ENCODE measurements at places on chromosomes 7 and 10.
A peak's percentile ranks its signal among the peaks of the same experiment; 100 is the strongest.

GRCh38 chr7:135242096-135242684, 8.6 kb downstream of the STRA8 start:
- no peak for DNase-seq
- H3K4me1 ChIP-seq: peaks cover 17% of the 10 kb centered on the region

DNA sequence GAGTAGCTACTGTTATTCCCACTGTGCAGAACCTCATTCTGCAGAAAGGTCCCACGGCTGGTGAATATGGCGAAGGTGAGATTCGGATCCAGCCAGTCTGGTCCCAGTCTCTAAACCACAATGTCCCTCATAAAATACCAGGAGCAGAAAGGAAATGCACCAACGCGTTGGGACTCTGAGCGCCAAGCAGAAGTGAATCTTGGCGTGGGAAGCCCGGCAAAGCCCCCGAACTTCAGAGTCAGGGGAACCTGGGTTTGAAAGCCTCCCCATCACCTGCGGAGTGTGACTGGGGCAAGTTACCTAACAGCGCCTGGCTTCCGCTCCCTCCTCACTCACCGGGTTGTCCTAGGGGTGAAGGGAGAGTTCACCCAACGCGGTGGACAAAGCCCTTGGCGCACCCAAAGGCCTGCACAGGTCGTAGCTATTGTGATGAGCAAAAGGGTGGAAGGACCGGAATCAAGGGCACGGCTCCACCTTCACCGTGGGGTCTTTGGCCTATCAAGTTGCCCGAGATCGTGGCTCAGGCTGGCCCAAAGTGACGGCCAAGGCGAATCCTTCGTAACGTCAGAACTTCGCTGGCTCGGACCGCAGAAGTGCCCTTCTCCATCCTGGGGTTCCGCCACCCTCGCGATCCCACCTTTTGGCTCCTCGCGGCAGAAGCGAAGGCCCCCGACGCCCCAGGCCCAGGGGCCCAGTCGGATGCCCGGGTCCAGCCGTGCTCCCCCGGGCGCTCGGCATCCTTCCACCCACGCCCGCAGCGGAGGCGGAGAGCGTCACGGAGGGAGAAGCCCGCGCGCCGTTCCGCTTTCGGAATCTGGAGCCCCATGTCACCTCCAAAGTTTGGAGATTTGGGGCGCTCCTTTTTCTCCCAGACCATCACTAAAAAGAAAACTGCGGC, 811 bp downstream of the RGS10 start:
- peak overlapping the region; percentile 86 for H3K4me3 ChIP-seq
- peak; percentile 29 for DNase-seq
- no peaks in the 10 kb centered on the region for H3K36me3 ChIP-seq
- no peak overlapping the region for H3K27ac ChIP-seq

DNA sequence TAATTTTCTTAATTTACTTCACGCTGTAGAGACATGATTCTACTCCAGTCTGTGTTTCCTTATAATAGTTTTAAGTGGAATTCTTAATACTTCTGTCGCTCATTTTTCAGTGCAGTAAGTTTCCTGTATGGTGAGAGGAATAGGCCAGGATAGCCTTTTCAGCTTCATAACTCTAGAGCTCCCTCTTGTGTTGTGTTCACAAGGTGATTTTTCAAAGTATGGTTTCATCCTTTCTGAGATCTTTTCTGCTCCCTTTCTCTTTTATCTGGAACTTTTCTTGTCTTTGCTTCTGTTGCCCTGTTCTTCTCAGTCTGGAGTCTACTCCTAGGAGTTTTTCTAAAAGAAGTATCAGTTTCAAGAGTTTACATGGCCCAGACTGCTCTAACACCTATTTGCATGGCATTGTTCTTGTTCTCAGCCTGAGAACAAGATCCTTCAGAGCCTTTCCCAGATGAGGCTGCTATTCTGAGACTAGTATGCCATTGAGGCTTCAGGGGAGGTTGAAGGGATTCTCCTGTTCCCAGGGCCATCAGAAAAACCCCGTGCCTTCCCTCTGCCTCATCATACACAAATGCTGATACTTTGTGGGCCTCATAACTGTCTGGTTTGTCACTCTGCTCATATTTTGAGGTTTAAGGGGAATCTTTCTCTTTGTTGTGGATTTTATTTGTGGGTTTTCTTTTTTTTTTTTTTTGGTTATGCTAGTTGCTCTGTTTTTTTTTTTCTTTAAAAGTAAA, 21.8 kb downstream of the NET1 start:
- peaks cover 8% of the 10 kb centered on the region for H3K4me1 ChIP-seq
- no peaks in the 10 kb centered on the region for H3K36me3 ChIP-seq
- H3K27ac ChIP-seq: no peak overlapping the region
- H3K27me3 ChIP-seq: no peaks in the 10 kb centered on the region
- peak; percentile 29 for DNase-seq

DNA sequence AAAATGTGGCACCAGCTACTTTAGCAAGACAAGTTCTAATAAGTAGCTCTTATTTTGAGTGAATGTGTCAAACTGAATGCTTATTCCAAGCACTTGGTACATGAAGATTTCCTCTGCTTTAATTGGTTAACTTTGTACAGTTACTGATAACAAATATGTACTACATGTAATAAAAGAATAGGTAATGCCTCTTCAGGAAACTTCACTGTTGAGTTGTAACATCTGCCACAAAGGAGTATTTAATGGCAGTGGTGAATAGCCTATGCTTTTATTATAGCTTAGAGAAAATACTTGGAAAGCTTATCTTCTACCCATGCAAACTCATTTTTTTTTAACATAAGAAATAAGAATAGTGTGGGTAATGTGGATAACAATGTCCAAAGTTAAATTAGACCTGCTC, 82.6 kb downstream of the CYP51A1 start:
- no peak overlapping the region for H3K27ac ChIP-seq
- H3K4me3 ChIP-seq: no peak overlapping the region
- no peaks in the 10 kb centered on the region for H3K27me3 ChIP-seq

DNA sequence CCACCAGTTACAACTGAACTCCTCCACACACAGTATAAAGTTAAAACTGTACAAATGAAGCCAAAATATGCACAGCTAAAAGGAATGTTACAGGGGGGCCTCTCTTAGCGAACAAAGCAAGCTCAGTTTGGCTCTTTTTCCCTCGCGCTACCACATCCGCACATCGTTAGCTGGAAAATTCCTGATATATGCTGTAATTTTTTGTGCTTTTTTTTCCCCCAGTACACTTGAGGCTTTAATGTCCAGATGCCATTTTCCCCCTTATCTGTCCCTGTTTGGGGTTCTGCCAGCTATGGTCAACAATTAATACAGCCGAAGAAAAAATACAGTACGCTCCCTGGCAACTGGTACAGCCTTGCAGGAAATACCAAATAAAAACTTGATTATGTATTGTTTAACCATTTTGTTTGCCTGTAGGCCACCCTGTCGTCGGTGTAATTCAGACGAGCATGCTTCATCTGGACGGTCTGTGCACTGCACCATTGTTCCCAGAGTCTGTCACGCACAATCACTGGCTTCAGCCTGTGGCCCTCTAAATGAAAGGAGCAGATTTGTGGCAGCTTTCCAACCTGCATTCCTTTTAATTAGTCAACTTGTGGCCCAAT, 108.1 kb upstream of the FAM133B start:
- no peaks in the 10 kb centered on the region for H3K36me3 ChIP-seq
- no peaks in the 10 kb centered on the region for H3K4me1 ChIP-seq
- no peak overlapping the region for H3K27ac ChIP-seq
- no peak for DNase-seq
- H3K27me3 ChIP-seq: no peaks in the 10 kb centered on the region

- H3K4me3 ChIP-seq: peak overlapping the region; percentile 10
- no peaks in the 10 kb centered on the region for H3K27me3 ChIP-seq
- peaks cover 6% of the 10 kb centered on the region for H3K4me1 ChIP-seq
- no peak overlapping the region for H3K27ac ChIP-seq
- no peaks in the 10 kb centered on the region for H3K36me3 ChIP-seq
- DNase-seq: peak; percentile 27
These were observed 166.8 kb upstream of the TBX20 start for GRCh38 chr7:35420656-35421055.

- H3K36me3 ChIP-seq: no peaks in the 10 kb centered on the region
- no peak overlapping the region for H3K27ac ChIP-seq
These were observed 90.3 kb downstream of the NEURL1 start for GRCh38 chr10:103583871-103584215.

- H3K36me3 ChIP-seq: no peaks in the 10 kb centered on the region
- no peak overlapping the region for H3K27ac ChIP-seq
- no peak overlapping the region for H3K4me3 ChIP-seq
- H3K4me1 ChIP-seq: no peaks in the 10 kb centered on the region
These were observed 209.8 kb downstream of the ZEB1 start for GRCh38 chr10:31528831-31529230.

DNA sequence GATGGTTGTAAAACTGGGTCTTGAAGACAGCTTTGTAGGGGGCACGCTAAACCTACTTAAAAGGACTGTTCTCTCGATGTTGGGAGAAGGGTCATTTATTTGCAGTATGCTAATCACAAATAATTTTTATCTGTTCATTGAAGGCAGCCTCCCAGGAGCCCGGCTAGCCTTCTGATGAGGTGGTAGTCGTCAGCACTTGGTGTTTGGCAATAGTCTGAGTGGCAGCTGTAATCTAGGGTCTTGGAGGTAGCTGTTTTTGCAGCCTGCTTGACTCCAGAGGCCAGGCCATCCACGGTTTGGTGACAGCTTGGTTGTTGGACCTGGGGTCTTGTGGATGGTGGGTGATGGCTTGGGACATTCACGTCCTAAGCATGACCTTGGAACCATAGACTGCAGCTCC, 2.2 kb downstream of the GTF2IRD1 start:
- DNase-seq: no peak
- H3K27ac ChIP-seq: no peak overlapping the region
- H3K4me1 ChIP-seq: peaks cover 8% of the 10 kb centered on the region
- no peaks in the 10 kb centered on the region for H3K36me3 ChIP-seq
- H3K27me3 ChIP-seq: no peaks in the 10 kb centered on the region
- H3K4me3 ChIP-seq: no peak overlapping the region

- H3K4me1 ChIP-seq: no peaks in the 10 kb centered on the region
- H3K4me3 ChIP-seq: no peak overlapping the region
- H3K36me3 ChIP-seq: no peaks in the 10 kb centered on the region
- no peak for DNase-seq
These were observed 555.3 kb upstream of the CELF2 start for GRCh38 chr10:10462151-10462941.

GRCh38 chr7:39349452-39350123, 216.6 kb upstream of the YAE1 start:
- peak; percentile 18 for DNase-seq
- no peaks in the 10 kb centered on the region for H3K36me3 ChIP-seq
- H3K27ac ChIP-seq: peak overlapping the region; percentile 0
- H3K4me3 ChIP-seq: no peak overlapping the region

- no peaks in the 10 kb centered on the region for H3K36me3 ChIP-seq
- peak overlapping the region; percentile 71 for H3K27ac ChIP-seq
- peak overlapping the region; percentile 30 for H3K4me3 ChIP-seq
- peaks cover 33% of the 10 kb centered on the region for H3K4me1 ChIP-seq
- DNase-seq: peak; percentile 89
- no peaks in the 10 kb centered on the region for H3K27me3 ChIP-seq
These were observed 8.2 kb upstream of the NRG3 start for GRCh38 chr10:81866753-81867152.

DNA sequence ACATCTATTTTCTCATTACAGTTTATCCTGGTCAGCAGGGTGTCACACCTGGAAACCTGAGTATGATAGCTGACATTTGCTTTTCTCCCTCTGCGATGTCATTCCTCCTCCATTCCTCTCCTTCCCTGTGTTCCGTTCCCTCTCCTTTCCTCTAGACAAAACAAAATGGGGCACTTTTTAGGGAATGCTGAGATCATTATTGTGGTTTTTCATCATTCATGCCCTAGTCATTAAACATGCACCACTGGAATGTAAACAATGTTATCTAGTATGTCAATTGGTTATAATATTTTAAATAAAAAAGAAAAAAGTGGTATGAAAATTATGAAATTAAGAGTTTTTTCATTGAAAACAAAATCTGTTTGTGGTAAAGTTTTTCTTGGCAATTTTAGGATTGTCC, 132.6 kb downstream of the MAPK8 start:
- no peaks in the 10 kb centered on the region for H3K27me3 ChIP-seq
- H3K36me3 ChIP-seq: no peaks in the 10 kb centered on the region
- no peak overlapping the region for H3K4me3 ChIP-seq
- no peak overlapping the region for H3K27ac ChIP-seq
- H3K4me1 ChIP-seq: no peaks in the 10 kb centered on the region

- H3K4me3 ChIP-seq: no peak overlapping the region
- DNase-seq: no peak
- no peaks in the 10 kb centered on the region for H3K27me3 ChIP-seq
These were observed 96.4 kb downstream of the WDR37 start for GRCh38 chr10:1152386-1153250.

DNA sequence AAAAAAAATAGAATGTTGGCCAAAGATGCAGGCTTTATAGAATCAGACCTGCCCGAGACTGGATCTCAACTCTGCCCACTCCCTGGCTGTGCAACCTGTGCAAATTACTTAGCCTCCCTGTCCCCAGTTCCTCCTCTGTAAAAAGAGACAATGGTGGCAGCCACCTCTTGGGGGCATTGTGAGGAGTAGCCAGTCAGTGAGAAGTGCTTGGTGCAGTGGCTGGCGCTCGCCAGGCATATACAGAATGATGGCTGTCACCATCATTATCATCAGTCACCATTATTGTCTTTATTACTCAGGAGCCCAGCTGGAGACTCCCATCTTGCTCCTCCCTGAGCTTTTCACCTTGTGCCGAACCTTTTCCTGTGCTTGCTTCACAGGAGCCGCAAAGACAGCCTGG, 29.4 kb upstream of the TRIM8 start:
- H3K4me3 ChIP-seq: no peak overlapping the region
- H3K27ac ChIP-seq: no peak overlapping the region
- DNase-seq: no peak
- H3K27me3 ChIP-seq: no peaks in the 10 kb centered on the region
- H3K36me3 ChIP-seq: no peaks in the 10 kb centered on the region

GRCh38 chr7:111595780-111596179, 33.5 kb upstream of the IMMP2L start:
- H3K4me3 ChIP-seq: no peak overlapping the region
- no peaks in the 10 kb centered on the region for H3K27me3 ChIP-seq
- no peak overlapping the region for H3K27ac ChIP-seq
- no peaks in the 10 kb centered on the region for H3K36me3 ChIP-seq

DNA sequence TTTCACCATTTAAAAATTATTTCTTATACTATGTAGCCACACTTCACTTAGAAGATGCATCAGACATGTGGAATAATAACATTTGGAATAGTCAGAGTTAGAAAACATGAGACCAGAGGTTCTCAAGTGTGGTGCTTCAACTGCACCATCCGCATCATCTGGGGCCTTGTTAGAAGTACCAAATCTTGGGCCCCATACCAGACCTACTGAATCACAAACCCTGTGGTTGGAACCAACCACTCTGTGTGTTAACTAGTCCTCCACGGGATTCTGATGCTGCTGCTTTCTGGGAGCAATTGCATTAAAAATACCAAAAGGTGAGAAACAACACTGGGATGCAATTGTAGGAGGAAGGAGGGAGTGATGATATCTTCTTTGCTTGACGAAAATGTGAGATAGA, 125.2 kb downstream of the GNAT3 start:
- H3K36me3 ChIP-seq: no peaks in the 10 kb centered on the region
- H3K4me1 ChIP-seq: no peaks in the 10 kb centered on the region
- H3K4me3 ChIP-seq: no peak overlapping the region
- no peak for DNase-seq
- no peak overlapping the region for H3K27ac ChIP-seq
- H3K27me3 ChIP-seq: no peaks in the 10 kb centered on the region

GRCh38 chr10:110252151-110252550, 44.7 kb downstream of the MXI1 start:
- no peaks in the 10 kb centered on the region for H3K36me3 ChIP-seq
- H3K4me1 ChIP-seq: peaks cover 11% of the 10 kb centered on the region
- no peak for DNase-seq
- H3K4me3 ChIP-seq: no peak overlapping the region

- H3K4me1 ChIP-seq: no peaks in the 10 kb centered on the region
- no peaks in the 10 kb centered on the region for H3K27me3 ChIP-seq
- DNase-seq: peak; percentile 83
- H3K4me3 ChIP-seq: no peak overlapping the region
These were observed 45.7 kb upstream of the RBM33 start for GRCh38 chr7:155598810-155599210.

Measured in MM.1S (cell line).